ENCODE measurements at places on chromosomes 4 and X.

DNA sequence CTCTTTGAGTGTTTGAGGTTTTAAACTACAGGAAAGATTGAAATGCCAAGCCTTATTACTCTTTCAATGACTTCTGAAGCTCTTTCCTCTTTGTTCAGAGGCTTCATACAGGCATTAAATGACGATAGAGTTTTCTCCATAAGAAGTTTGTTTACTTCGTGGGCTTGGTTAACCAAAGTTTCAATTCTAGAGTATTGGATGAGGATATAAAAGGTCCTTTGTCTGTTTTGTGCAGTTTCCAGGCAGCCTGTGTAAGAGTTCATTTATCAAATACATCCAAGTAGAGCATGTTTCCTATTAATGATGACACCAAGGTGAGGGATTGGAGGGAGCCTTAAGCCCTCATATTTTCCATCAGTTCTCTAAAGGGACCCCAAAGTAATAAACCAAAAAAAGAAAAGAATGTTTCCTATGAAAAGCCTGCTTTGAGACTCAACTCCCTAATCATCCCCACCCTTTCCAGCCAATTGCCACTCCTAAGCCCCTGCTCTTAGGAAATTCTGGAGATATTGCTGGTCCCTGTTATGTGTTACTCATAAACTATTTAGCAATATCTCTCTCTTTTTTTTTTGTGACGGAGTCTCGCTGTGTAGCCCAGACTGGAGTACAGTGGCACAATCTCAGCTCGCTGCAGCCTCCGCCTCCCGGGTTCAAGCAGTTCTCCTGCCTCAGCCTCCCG, 106.2 kb upstream of the IL13RA1 start:
- DNase-seq, result no peak

DNA sequence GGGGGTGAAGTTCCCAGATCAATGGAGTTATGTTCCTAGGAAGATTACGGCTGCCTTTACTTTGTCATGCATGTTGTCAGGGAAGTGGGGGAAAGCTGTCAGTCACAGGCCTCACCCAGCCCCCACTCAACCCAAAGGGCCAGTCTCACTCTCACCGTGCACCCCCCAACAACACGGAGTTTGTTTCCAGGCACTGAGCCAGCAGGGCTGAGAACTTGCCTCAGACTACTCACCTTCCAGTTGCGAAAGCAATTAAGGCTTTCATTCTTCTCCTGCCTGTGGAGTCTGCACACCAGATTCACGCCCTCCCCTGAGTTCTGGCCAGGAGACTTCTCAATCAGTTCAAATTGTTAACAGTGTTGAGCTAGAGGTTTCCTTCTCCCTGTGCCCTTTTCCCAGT, 114.3 kb downstream of the SH3BGRL start:
- DNase-seq, result no peak

DNA sequence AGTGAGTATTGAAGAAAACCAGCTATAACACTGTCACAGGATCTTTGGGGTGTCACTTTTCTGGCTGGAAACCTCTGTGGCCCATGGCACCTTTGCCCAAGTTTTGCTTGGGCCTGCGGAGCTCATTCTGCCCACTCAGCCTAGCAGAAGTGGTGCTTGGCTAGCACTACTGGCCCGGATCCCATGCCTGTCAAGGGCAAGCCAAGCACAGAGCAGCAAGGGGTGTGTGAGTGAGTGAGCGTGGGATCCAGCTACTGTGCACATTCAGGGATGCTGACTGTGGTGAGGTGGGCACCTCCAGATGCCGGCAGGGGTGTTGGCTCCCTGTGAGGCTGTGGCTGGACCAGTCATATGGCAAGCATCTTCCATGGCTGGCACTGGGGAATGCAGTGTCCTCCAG, 55.4 kb upstream of the RASGEF1B start:
- DNase-seq, result no peak

DNA sequence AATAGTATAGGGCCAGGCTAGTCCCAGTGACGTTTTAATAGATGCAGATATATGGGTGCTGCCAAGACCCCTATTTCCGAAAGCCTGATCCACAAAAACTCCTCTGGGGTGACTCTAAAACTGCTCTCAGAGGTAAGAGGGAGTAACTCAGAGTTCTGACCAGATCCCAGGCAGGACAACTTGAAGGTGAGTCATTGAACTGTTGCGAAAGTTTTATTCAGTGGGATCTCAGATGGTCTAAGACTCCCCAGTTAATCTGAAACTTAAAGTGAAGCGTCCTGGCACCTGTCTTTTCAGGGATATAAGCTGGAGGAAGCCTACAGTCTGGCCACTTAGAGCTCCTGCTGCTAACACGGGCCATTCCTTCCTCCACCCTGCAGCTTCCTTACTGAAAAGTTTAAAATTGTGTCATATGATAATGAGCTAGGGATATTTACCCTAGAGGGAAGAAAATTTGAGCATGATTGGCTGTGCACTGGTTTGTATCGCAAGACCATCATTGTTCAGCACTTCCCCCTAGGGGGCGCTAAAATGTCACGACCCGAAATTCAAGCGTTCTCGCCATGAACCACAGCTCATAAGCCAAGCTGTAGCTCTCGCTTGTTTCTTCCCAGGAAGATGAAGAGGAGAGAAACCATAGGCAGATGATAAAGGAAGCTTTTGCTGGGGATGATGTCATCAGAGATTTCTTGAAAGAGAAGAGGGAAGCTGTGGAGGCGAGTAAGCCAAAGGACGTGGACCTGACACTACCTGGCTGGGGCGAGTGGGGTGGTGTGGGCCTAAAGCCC, 19.5 kb downstream of the UTP14A start:
- DNase-seq, result peak; percentile 78

All from ELF-1 (cell line).